ENCODE measurements at places on chromosomes 13 and 19.

- no peak for DNase-seq
Measured at GRCh38 chr13:42969565-42970172, 22.4 kb downstream of the EPSTI1 start.

DNA sequence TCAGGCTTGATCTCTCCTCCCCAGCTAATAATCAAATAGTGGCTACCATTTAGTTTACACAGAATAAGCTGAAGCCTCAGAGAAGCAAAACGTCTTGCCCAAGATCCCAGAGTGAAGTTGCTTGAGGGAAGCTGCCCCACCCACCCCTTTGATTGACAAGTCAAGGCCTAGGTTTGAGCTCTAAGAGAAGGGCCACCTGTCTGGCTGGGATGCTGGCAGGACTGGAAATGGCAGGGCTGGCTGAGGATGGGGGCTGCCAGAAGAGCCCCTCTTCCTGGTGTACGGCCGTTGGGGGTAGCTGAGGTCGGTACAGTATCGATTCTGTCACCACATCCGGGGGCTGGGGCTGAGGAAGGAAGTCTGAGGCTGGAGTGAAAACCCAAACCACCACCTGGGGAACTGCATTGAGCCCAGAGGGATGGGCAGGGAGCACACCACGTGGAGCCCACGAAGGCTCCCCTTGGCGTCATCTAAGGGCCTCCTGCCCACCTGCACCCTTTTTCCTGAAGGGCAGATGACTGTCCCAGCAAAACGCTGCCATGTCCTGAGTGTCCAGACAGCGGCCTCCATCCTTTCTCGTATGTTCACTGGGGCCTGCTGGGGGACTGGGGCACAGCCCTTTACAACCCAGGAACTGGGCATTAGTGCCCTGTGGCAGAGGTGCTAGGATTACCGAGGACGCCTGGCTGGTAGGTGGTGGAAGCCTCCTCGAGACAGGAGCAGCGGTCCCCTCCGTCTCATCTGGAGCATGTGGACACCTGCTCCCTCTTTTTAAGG, 1.4 kb upstream of the PRKD2 start:
- DNase-seq = no peak

DNA sequence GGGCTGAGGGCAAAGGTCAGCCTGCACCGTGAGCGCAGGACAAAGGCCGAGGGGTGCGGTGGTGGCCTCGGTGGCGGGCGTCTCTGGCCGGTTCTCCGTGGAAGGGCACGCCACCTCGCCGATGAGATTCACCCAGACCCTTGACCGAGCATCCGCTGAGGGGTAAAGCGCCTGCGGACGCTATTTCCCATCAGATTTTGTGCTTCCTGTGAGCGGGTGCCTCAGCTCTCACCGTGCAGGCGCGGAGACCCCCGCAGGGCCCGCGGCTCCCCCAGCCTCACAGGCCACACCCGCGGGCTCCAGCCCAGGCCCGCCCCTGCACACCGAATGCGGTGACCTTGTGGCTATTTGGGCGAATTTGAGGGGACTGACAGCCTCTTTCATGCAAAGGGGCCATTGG, 348.0 kb downstream of the TEX29 start:
- no peak for DNase-seq

- no peak for DNase-seq
Measured at GRCh38 chr13:72643311-72643989, 84.0 kb downstream of the MZT1 start.

GRCh38 chr13:66492479-66492878, 737.7 kb downstream of the PCDH9 start:
- no peak for DNase-seq

DNA sequence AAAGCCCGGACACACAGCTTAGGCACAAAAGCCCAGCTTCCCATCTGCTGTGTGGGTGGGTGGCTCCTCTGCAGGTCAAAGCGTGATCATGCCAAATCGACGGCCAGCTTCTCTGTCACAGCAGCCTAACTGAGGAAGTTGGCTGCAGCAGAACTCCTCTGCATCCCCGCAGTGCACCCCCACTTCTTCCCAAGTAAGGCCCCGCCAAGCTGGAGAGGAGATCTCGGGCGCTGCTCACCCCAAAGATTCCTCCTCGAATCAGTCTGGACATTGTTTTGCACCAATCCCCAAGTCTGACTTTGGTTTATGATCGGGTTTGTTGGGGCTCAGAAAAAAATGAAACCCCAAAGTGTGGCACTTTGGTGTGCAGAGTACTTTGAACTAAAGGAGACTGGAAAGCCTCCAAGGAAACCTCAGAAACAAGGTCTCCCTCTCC, 19.7 kb upstream of the CPB2 start:
- no peak for DNase-seq

DNA sequence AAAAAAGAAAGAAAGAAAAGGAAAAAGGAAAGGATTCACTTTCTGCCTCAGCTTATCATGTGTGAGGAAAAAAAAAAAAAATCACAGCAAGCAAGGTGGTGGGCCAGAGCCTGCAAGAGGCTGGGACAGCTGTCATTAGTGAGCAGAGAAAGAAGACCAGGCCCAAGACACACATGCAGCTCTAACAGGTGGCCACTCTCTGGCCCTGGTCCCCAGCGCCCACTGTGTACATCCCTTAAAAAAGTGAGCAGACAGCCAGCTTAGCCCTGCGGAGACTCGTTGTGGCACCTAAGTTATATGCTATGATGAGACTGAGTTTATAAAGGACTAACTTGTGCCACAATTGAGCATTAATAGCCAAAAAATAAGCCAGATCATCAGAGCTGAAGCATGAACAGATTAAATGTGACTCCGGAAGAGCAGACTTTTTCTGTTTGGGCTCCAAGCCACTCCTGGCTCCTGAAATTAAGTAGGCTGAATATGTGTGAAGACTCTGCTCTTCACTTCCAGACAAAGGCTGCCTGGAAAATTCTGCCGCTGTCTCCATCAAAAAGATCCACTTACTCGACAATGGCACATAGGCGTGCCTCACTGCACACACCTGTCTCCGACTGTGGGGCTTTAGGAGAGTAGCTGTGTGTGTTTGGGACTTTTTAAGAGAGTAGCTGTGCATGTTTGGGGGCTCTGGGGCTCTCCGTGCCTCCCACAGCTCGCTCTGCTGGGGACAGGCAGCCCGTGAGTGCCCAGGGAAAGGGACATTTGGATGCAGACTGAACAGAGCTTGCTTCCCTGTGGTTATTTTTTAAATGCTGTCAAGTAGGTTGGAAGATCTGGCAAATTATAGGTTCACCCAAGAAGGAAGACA, 55.0 kb downstream of the LATS2 start:
- no peak for DNase-seq

DNA sequence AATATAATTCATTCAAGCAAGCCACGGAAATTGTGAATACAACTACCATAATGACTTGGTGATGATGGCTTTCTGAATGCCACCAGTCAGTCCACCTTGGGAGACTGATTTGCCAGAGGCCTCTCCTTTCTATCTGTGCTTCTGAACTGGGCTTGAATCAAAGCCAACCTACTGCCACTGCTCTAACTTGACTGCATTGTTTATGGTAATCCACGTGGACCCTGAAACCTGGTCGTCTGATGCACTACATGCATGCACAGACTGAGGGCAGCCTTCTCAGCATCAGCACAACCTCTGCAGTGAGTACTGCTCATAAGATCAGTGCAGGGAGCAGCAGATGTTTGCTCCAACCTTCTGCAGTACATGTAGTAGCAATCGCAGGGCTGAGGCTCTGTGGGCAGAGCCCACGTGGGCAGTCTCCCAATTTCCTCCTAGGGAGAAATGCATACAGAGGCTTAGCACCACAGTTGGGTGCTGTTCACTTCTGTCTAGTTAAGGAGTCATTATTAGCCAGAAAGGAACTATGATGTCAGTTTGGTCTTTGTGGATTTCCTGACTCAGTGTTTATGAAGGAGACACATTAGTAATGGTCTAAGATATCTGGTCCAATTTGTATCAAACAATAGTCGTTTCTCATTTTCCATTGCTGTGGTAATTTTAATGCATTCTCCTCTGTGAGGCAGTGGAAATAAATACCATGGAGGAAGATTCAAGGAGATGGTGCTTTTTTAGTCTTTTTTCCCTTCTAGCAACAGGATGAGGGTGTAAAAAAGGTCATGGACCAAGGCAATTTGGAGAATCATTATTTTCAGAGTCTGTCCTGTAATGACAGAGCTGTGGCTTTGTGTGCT, 82.5 kb downstream of the AKAP11 start:
- DNase-seq = no peak

- DNase-seq = no peak
Measured at GRCh38 chr13:27403203-27403678, 21.2 kb upstream of the GTF3A start.

- DNase-seq = no peak
Measured at GRCh38 chr19:12987781-12988180, 7.5 kb upstream of the NFIX start.

DNA sequence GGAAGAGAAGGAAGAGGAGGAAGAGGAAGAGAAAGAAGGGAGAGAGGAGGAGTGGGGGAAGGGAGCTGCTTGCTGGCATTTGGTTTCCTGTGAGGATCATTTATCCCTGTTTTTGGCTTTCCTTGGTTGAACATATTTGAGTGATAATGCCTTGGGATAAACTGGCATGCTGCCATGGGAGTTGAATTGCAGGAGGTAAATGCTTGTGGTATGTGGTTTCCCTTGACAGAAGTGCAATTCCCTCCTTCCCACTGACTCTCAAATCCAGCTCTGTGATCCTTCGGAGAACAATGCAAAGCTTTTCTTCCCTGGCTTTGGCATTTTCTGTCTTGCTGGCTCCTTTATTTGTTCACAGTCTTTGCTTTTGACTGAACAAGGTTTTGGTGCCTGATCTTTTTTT, 27.2 kb upstream of the CBY2 start:
- DNase-seq = no peak

DNA sequence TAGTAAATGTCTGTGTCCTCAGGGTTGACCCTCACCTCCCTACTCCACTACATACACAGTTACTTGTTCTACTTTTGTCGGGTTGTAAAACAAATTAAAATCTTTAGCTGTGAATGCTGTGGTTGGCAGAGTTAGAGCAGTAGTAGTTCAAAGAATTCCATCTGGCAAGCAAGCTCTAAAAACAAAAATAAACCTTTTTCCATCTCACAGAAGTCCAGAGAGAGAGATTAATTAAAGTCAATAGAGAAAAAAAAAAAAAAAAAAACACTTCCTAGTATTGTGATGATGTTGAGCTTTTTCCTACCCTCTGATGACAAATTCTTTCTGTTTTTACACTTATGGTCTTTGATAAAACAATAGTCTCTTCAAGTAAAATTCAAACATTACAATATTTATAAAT, 338.4 kb downstream of the PCDH17 start:
- DNase-seq = no peak

GRCh38 chr13:51665456-51665855, 81.2 kb downstream of the WDFY2 start:
- no peak for DNase-seq

DNA sequence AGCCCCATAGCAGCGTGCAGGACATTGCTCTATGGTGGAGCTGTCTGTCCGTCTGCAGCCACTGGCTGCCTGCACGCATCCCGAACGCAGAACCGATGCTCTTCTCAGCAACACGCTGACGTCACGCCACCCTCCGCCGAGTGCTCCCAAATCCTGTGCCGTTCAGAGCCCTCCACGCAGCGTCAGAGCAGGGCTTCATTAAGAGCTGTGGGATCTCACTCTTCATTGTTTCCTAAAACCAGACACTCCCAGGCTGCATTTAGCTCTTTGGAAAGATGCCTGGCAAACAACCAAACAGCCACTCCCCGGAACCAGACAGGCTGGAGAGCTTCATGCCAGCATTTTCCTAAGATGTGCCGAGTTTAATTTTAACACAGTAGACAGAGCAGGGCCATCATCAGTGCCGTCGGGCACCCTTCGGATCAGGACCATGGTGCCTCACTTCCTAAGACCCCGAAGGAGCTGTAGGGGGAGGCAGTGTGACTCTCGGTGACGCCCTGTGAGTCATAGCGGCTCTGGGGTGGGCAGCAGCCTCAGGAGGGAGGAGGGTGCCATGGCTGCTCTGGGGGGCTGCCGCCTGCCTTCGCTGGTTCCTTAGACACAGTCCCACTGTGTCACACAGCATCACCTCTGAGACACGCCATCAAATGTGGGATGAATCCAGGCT, 131.5 kb upstream of the MCF2L start:
- no peak for DNase-seq

DNA sequence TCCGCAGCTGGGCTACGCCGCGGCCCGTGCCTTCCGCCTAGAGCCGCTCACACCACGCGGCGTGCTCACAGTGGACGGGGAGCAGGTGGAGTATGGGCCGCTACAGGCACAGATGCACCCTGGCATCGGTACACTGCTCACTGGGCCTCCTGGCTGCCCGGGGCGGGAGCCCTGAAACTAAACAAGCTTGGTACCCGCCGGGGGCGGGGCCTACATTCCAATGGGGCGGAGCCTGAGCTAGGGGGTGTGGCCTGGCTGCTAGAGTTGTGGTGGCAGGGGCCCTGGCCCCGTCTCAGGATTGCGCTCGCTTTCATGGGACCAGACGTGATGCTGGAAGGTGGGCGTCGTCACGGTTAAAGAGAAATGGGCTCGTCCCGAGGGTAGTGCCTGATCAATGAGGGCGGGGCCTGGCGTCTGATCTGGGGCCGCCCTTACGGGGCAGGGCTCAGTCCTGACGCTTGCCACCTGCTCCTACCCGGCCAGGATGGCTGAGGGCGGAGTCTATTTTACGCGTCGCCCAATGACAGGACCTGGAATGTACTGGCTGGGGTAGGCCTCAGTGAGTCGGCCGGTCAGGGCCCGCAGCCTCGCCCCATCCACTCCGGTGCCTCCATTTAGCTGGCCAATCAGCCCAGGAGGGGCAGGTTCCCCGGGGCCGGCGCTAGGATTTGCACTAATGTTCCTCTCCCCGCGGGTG, 7.4 kb downstream of the DBP start:
- DNase-seq = no peak

DNA sequence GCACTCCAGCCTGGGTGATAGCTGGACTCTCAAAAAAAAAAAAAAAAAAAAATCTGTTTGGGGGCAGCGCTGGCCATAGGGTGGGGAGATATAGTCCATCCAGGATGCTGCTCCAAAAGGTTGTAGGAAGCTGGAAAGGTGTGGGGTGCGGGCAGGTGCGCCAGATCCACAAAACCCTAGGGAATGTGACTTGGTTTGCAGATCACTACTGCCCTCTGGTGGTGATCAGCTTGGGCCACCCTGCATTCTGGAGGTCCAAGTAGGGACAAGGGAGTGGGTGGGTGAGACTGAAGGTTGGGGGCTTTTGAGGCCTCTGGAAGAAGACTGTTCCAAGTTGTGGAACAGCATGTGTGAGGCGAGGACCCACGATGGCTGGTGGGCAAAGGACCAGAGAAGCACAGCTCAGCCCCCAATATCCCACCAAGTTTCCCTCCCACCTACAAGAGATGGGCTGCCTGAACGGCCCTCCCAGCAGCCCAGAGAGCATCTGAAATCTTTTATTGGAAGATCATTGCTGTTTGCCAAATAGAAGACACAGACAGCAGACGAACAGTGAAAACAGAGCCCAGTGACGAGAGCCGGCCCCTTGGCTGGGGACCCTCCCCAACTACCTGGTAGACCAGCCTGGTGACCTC, 10.4 kb upstream of the TYK2 start:
- peak; percentile 12 for DNase-seq

Measured in NCI-H1436 treated with DMSO at 0.1 percent for 48 hours (cell line).